ENCODE measurements at places on chromosomes 7 and 10.

GRCh38 chr7:50587737-50588136, 22.5 kb upstream of the DDC start:
- no peak for DNase-seq

GRCh38 chr10:70846795-70847194, 31.0 kb downstream of the SGPL1 start:
- no peak for DNase-seq

- DNase-seq: no peak
These were observed 723.3 kb downstream of the GRID1 start for GRCh38 chr10:85643171-85643844.

DNA sequence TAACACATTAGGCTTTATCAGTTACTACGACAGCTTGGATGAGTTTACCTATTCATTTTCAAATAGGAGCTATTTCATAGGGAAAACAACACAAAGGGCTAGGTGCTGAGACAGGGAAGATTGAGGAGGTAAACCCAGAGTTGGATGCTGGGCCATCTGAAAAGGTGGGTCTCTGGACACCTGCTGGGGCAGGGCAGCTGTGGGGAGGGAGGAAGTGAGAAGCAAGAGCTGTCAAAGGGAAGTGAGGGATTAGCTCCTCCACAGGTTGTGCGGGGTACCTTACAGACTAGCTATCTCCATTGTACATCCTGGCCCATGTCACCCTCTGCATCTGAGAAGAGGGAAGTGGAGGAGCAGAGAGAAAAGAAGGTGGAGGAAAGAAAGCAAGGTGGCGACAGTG, 48.9 kb downstream of the BLNK start:
- no peak for DNase-seq

- DNase-seq: no peak
These were observed at the start of gene HOXA13 for GRCh38 chr7:27199849-27200760. TSS of gene HOXA13 (minus strand) at chr7:27200091. CDS start at chr7:27200077, 14 bp downstream.

- DNase-seq: no peak
These were observed 194.9 kb upstream of the ETV1 start for GRCh38 chr7:14184292-14184864.

- peak; percentile 20 for DNase-seq
These were observed 493 bp downstream of the ZMIZ2 start for GRCh38 chr7:44748948-44749731.

- DNase-seq: no peak
These were observed 816.4 kb downstream of the GRM8 start for GRCh38 chr7:126436213-126436868.

GRCh38 chr7:3892686-3893085, 591.6 kb downstream of the SDK1 start:
- no peak for DNase-seq

DNA sequence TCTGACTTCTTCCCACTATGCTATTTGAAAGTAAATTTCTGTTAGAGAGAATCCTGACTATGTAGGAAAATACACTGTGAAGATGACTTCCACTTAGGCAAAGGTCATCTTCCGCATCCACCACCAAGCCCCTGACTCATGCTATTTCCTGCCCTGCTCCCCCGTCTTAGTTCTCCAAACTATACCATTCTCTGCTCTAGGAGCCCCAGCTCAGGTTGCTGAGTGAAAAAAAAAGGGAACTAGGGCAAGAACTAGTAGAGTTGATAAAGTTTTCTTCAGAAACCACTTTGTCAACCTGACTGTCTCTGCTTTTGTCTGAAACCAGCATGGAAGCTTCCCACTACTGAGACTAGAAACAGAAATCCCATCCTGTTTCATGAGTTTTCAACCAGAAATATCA, 96.9 kb downstream of the EVX1 start:
- DNase-seq: peak; percentile 22

DNA sequence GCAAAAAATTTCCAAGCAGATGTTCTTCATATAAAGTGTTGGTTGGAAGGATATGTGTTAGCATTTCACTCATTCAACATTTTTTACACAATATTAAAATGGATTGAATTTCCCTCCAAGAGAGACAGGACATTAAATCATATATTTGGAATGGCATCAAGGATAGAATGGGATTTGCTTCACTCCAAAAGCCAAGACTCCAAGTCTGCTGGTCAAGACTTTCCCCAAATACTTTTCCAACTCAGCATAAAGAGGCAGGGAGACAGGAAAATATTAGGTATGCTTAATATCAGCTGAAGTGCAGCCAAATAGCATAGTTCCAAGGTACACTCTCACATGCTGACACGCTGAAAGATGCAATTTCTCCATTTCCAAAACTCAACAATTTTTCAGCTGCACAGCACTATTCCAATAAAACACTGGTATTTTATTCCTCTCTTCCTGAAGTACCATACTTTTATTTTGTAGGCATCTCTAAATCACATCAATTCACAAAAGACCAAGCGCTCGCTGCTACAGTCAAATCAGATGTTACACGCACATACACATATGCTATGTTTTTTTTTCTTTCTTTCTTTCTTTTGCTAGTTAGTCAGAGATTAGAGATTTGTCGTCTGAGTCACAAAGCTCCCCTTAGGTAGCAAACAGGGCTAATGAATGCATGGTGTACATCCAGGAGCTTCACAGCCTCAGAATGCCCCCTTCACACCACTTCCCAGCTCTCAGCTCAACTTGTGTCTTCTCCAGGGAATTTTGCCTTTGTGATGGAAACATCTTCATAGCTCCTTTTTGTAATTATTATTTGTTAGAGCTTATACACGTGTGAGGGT, 1033.8 kb upstream of the AUTS2 start:
- no peak for DNase-seq

DNA sequence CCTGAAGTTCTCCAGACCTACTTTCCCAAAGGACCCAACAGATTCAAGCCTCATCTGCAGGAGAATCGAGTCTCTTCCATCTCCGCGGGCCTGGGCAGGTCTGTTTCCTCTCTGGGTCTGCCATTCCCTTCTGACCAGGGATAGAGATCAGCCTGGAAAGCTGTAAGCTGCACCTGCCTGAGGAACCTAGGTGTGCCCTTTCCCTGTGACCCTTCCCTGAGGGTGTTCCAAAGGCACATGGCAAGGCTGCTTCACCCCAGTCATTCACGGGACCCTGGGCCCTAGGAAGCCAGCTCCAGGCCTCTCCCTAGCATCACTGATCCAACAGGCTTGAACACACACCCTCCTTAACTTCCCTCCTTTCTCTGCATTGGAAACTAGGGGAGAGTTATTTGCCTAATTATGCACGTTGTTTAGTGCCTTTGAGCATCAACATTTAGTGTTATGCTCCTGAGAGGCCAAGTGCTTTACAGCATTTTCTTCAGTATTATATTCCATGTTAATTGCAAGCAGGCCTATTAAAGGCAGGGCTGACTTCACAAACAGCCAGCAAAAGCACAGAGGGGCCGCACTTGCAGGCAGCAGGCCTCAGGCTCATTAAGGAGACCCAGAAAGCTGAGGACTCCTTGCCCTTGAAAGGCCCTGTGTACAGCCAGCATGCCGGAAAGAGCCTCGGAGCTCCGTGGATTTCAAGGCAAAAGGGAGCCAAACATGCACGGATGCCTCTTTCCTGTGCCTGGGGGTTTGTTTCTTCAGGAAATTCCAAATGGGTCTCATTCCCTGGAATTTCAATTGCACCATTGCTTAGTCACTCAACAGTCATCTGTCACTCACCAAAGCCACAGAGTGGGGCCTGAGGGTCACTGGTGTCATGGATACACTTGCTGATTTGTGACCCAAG, 91.0 kb upstream of the FAM20C start:
- DNase-seq: no peak

DNA sequence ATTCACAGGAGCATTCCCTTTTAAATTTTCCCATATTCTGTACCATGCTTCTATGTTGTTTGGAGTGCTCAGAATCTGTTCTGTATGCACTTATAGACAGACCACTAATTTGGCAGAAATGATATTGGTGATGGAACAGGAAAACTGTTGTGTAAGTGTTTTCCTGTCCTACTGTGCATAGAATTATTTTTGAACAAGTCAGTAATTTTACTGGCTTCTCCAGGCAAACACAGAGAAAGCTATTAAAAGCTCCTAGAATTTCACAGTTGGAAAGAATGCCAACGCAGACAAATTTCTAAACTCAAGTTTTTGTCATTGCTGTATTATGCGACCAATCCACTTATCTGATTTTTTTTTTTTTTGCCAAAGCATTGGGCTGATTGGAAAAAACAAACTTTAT, 55.7 kb downstream of the ANKMY2 start:
- no peak for DNase-seq

- DNase-seq: no peak
These were observed 33.6 kb downstream of the TMEM106B start for GRCh38 chr7:12244694-12245093.

DNA sequence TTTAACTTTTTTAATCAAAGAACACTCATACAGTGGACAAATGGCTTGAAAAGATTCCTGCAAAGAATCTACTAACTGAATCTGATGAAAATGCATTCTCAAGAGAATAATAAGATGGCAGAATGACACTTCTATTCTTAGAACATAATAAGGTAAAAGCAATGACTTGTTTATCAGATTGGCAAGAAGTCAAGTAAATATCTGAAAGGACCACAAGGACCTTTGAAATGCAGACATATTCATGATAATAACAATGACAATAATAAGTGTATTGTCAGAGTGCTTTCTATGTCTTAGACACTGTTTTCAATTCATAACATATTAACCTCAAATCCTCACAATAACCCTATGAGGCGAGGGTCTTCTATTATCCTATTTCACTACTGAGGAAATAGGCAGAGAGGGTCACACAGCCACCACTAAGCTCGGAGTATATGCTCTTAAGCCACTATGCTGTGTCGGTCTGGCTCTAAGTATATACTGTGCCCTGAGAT, 10.6 kb downstream of the HACD1 start:
- DNase-seq: no peak

DNA sequence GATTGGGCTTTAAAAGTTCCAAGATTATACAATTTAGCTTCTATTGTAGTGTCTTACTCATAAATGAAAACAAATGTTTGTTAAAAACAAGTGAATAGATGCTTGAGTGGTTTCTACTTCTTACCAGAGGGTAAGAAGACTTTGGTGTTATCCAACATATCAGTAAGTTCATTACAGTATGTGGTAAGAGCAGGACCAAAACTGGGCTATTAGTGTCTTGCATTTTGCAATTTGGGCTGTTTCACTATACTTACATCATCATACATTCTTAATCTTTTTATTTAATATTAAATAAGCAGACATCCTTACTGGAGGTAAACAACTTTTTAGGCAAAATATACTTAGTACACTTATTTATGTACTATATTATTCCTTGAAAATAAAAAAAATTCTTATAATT, 248.4 kb upstream of the HGF start:
- no peak for DNase-seq

GRCh38 chr10:11322698-11323097, 288.8 kb downstream of the USP6NL start:
- no peak for DNase-seq

DNA sequence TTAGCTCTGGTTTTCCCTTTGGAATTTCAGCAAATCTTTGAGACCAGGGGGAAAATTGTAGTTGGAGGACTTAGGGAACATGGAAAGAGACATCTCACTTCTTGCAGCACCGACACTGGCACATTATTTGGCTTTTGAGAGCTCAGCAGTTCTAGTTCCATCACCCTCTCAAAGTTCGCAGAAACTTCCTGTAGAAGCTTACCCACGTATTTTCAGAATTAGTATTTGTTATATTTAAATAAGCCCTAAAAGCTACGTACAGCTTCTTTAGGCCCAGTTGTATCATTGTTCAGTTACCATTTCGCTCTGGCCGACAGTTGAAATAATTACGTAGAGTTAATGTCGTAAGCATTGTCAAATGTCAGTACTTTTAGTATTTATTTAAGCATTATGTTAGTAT, 13.4 kb downstream of the CEP55 start:
- no peak for DNase-seq

- no peak for DNase-seq
These were observed 265.5 kb downstream of the PTPRN2 start for GRCh38 chr7:158321936-158322615.

DNA sequence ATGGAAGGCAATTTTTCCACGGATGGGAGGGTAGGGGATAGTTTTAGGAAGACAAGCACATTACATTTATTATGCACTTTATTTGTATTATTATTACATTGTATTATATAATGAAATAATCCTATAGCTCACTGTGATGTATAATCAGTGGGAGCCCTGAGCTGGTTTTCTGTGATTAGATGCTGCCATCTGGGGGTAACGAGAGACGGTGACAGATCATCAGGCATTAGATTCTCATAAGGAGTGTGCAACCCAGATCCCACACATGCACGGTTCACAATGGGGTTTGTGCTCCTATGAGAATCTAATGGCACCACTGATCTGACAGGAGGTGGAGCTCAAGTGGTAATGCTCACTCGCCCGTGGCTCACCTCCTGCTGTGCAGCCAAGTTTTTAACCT, 103.9 kb upstream of the STK17A start:
- DNase-seq: no peak

GRCh38 chr10:106506526-106507283, 657.8 kb downstream of the SORCS1 start:
- DNase-seq: no peak

GRCh38 chr7:93977211-93977950, 26.8 kb downstream of the BET1 start:
- no peak for DNase-seq
